Activated naive CD4-positive, alpha-beta T cell treated with anti-CD3 and anti-CD28 coated beads for 36 hours (primary cell): ENCODE measurements at places on chromosomes 13 and 19.

GRCh38 chr13:27081893-27082679, 89.5 kb downstream of the USP12 start:
- DNase-seq, result no peak

DNA sequence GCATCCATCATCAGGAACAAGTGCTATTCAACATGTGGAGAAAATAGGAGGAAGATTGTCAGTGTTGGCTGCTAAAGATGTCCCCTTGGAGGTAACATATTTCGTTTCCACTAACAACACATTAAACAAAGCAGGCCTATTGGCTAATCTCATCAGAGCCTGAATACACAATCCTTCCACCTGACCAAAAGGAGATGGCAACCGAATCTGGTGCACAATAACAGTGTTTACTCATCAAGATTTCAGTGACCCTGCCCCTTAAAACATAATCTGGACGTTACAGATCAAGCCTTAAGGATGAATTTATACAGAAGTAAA, 582.5 kb downstream of the EFNB2 start:
- no peak for DNase-seq

DNA sequence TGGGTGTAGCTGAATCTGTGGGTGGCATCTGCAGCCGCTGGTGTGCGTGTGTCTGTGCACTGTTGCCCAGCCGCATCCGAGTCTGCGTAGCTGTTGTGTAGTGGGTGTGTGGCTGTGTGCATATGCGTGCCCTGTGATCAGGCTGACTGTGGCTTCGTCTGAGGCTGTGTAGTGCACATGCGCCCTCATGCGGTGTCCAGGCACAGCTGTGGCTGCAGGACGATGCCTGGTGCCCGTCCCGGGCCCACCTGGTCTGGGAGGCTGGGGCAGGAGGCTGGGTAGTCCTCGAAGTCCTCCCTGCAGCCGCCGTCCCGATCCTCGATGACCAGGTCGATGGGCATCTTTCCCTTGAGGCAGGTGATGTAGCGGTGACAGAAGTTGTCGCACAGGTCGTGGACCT, 4.9 kb downstream of the MEIS3 start:
- no peak for DNase-seq

GRCh38 chr19:23470873-23471545, 75.7 kb upstream of the ZNF91 start:
- no peak for DNase-seq

GRCh38 chr19:11552666-11553372, 6.2 kb downstream of the ELOF1 start:
- no peak for DNase-seq

DNA sequence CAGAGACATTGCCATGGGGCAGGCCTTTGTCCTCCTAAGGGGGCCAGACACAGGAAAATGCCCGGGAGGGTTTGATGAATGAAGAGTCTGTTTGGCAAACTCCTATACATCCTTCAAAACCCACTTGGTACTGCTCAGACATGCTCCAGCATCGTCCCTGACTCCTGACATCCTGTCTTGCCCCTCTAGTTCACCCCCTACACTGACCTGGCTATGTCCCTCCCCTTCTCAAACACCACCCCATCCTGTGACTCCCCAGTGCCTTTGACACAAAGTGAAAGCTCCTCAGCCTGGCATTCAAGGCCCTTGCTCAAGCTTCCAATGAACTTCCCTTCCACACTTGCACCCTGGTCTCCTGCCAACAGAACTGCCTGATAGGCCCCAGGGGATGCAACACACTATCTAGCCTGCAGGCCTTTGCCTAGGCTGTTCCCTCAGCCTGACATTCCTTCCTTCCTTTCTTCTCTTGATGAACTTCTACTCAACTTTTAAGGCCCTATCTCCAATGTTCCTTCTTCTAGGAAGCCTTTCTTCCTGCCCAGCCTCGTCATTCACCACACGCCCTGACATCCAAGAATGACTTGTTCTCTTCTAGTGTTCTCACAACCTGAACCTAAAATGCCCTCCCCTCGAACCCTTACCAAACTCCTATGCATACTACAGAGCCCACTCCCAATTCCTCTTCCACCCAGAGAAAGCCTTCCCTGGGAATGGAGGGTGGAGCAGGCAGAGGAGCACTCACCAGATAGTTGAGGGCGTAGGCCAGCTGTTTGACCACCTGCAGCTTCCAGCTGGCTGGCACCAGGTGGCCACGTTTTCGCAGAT, 12.4 kb downstream of the JAK3 start:
- no peak for DNase-seq

DNA sequence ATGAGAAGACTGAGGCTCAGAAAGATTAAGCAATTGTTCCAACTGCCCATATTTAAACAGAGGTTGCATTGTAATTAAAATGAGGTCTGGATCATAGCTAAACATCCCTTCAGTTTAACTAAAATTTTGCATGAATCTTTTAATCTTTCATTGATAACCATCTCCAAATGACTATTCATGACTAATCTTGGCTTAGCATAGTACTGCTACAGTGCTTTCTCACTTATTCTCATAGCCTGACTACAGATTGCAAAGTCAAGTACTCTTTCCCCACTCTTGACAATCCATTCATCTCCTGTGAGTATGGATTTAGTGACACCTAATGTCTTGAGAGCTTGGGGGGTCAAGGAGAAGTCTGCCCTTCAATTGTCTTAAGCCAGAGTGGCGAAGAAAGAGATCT, 258.4 kb downstream of the RFC3 start:
- DNase-seq, result no peak

- DNase-seq, result no peak
Observed at GRCh38 chr19:57016076-57016475, 103.7 kb upstream of the USP29 start.

GRCh38 chr19:30064771-30065494, 122.9 kb downstream of the URI1 start:
- no peak for DNase-seq

DNA sequence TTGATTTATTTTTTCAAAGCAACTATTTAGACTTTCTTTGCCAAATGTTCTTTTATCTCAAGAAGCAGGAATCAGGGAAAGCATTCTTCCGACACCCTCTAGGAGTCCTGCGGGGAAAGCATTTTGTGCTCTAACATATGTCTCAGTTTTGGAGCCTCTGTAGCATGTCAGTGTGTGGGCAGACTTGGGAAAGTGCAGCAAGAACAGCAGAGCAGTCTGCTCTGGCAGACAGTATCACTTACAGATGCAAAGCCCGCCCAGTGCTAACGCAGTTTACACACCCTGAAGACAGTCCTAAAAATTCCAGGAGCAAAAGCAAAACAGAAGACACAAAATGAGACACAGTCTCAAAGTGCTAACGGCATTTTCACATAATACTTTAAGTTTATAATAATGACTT, 393.5 kb downstream of the KLF12 start:
- no peak for DNase-seq

DNA sequence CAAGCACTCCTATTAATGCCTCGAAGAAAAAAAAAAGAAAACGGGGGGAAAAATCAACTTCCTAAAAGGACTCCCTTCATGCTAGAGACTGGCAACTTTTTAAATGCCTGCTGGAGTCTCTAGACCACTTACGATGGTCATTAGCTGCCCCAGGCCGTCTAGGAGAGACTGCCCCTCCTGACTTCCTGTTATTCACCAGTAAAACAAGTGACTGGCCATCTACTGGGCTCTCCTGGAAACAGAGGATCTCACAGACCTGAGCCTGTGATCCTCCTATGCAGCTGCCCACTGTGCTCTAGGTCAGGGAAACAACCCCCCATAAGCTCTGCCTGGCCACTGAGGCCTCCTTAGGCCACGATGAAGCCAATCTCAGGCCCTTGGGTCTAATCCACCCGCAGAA, 7.4 kb downstream of the ZNF266 start:
- DNase-seq, result no peak

DNA sequence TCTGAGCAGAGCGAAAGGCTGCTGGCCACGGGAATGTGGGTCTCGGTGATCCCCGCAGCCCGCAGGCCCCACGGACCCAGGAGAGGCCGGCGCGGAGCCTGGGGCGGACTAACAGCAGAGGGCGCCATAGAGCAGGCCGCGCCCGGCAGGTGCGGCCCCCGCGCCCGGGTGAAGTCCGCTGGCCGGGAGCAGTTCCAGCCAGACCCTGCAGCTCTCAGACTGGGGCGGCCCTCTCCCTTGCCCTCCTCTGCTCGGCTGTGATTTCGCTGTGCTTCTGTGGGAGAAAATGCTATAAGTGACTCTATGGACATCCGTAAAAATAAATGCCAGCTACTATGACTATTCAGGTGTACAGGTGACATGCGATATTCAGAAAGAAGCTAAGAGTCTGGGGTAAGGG, 37.7 kb downstream of the GSX1 start:
- peak; percentile 43 for DNase-seq

- DNase-seq, result no peak
Observed at GRCh38 chr13:79589603-79590393, 108.8 kb downstream of the NDFIP2 start.

- peak; percentile 98 for DNase-seq
Observed at GRCh38 chr19:47255879-47256692, at the start of gene CCDC9. Gene CCDC9, plus strand, starts transcription at chr19:47256525. Its CDS starts 1,876 bp downstream, at chr19:47258401.

GRCh38 chr13:112639521-112639920, 50.3 kb upstream of the ATP11A start:
- DNase-seq, result no peak

GRCh38 chr19:33629826-33630375, 8.1 kb downstream of the CHST8 start:
- DNase-seq, result no peak

GRCh38 chr19:5667751-5668271, 12.5 kb downstream of the MICOS13 start:
- no peak for DNase-seq

DNA sequence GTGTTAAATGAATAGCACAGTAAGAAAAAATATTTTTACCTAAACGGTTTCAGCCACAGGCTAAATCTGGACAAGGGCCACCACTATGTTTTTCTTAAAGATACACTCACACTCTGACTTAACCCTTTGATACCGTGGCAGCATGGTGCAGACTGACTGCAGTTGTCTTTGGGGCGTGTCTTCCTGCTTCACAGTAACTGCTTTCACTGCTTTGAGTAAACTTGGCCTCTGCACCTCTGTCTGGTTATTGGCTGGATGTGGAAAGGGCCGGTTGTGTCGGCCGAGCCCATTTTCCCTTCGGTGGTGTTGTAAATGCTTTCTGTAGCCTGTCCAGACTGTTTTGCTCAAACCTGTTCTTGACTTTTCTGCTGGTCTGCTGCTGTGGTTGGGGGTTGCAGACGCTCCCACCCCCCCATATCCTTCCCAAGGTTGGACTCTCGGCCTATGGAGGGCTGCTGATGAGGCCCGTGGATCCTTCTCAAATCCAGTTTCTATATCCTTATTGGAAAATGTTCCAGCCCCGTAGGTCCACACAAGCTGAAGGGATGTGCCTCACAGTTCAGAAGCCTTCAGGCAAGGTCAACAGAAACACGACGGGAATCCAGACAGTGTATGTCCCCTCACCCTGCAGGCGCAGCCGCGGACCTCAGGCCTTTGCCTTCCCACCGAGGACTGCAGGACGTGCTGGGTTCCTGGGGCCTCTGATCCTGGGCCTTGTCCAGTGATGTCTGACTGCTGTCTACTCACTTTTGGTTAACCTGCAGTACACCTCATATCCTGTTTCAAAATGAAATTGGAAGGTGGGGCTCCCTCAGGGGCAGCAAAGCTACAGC, 90.2 kb upstream of the RNF113B start:
- no peak for DNase-seq

GRCh38 chr13:86848716-86849115, 822.5 kb upstream of the SLITRK5 start:
- no peak for DNase-seq

DNA sequence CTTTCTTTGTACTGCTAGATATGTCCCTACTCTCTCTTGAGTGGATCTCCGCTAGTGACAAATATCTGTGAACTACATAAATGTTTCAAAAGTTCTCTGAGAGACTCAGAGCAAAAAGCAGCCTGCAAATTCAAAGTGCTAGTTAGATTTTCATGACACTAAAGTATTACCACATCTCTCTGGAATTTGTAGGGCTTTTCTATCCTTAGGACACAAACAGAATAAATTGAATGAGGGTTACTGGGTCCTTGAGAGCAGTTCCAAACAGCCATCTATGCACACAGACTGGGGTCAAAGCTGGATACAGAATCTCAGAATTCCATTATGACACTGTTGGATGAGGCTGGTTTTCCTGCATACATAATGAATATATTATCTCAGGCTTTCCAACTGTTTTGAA, 953.2 kb downstream of the DIAPH3 start:
- no peak for DNase-seq

GRCh38 chr19:29492769-29493168, 33.0 kb upstream of the VSTM2B start:
- no peak for DNase-seq

- no peak for DNase-seq
Observed at GRCh38 chr19:37980419-37981170, 73.6 kb downstream of the SIPA1L3 start.

- DNase-seq, result no peak
Observed at GRCh38 chr13:73288596-73288995, 229.8 kb downstream of the KLF5 start.

GRCh38 chr19:50266041-50266440, 62.6 kb downstream of the MYH14 start:
- no peak for DNase-seq

GRCh38 chr19:21158523-21159135, 16.8 kb downstream of the ZNF431 start:
- DNase-seq, result no peak

GRCh38 chr13:44306371-44307192, 67.0 kb upstream of the SERP2 start:
- DNase-seq, result peak; percentile 31

DNA sequence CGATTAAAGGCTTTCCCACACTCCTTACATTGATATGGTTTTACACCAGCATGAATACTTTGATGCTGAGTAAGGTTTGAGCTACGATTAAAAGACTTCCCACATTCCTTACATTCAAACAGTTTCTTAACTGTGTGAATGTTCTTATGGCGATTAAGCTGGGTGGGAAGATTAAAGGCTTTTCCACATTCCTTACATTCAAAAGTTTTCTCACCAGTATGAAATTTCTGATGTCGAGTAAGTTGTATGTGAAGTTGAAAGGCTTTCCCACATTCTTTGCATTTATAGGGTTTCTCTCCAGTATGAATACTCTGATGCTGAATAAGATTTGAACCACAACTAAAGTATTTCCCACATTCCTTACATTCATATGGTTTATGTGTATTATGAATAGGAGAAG, 20.0 kb downstream of the ZNF780B start:
- no peak for DNase-seq

DNA sequence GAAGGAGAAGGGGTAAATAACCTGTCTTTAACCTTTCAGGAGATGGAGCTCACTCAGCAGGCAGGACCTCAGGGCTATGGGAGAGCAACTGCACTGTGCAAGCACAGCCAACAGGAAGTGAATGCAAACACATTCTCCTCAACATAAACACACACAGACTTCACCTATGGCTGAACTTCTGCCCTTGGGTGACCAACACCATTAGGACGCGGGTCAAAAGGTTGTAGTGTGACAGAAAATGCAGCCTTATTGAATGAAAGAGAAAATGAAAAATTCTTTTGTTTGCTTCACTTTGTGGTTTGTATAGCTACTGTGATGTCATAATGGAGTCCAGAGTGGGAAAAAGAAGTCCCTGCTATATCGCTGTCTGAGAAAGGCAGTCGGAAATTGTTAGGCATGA, 323.0 kb downstream of the NDFIP2 start:
- no peak for DNase-seq

GRCh38 chr19:35908010-35908441, at the start of gene TYROBP:
Gene TYROBP, minus strand, starts transcription at chr19:35908295. Its CDS starts 67 bp downstream, at chr19:35908228.
- DNase-seq, result no peak
